ENCODE measurements at places on chromosomes 12 and 14. TPM values are rescaled to one million over a fixed set of nuclear protein-coding genes. Genes with fewer than 3 reads are reported as not detected.

DNA sequence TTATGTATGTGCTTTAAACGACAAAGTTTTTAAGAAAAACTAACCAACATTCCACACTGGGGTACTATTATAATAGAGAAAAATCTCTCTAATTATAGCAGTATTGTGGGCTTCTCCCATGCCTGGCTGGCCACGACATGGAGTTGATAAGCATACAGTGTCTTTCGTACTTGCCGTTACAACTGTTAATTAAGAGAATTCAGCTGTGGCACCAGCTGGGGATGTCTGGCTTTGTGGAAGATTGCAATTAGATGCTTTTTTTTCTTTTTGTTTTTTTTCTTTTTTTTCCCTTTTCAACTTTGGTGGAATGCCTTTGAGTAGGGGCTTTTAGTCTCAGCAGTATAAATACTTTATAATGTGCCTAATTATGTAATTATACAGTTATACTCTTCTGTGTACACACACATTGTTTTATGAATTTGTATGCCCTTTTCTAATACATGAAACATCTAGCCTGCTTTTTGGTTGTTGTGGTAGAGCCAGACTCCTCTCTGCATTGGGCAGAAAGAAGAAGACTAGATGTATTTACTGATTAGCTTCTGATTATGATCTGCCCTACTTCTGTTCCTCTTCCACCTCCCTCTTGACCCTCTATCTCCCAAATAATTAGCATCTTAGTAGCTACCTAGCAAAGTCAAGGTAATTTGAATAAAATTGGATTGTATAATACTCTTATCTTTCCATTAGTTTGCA lies 76.4 kb downstream of the SUSD6 start:
- DNase-seq, result no peak

GRCh38 chr12:107326237-107326636 lies 232.9 kb upstream of the CRY1 start:
- no peak for DNase-seq

DNA sequence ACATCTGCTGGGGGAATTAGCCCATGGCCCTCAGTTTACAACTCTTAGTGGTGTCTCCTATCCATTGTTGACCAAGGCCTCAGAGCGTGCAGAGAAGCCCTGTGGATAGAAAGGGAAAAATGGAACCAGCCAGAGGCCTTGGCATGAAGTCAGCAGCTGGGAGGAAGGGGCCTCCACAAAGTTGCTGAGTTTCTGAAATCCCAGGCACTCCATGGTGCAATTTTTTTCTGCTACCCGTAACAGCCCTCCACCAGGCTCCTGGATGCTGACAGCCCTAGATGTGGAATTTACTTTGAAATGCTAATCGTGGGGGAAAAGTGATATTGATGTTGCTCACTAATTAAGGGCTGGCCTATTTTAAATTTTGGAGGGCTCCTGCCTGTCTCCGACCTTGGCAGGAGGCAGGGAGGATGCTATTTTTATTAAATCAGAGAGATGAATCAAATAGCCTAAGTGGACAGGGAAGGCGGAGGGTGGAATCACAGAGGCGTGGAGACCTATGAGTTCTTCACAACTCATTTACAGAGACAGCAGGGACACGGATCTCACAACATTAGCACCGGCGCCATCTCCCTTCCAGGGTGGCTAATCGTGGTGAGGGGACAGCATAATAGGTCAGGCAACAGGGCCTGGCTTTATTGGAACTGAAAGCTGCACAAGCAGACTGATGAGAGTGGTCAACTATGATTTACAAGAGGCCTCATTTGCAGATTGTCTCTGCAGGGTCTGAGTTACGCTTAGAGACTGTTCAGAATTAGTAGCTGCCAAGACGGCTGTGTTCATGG lies 99.8 kb upstream of the WSCD2 start:
- DNase-seq, result no peak

DNA sequence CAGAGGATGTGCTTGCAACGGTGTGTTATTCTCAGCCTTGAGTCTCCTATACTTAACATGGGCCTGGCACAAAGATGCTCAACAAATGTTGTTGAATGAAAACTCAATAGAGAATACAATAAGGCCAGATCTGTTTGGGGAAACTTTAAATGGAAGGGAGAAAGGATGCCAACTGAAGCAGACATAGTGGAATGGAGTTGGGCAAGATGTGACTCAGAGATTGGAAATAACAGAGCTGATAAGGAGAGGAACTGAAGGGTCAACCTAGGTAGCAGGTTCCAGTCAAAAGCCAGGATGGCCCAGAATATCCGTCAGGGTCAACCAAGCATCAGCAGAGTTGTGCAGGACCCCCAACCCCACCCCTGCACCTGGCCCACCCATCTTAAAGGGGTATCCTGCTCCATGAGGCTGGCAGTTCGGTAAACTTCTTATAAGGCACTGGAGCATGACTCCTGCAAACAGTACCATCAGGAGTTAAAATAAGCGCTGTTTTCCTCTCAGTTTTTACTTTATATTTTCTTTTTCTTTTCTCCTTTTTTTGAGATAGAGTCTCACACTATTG lies 1.1 kb upstream of the BCDIN3D start:
- DNase-seq, result peak; percentile 66

DNA sequence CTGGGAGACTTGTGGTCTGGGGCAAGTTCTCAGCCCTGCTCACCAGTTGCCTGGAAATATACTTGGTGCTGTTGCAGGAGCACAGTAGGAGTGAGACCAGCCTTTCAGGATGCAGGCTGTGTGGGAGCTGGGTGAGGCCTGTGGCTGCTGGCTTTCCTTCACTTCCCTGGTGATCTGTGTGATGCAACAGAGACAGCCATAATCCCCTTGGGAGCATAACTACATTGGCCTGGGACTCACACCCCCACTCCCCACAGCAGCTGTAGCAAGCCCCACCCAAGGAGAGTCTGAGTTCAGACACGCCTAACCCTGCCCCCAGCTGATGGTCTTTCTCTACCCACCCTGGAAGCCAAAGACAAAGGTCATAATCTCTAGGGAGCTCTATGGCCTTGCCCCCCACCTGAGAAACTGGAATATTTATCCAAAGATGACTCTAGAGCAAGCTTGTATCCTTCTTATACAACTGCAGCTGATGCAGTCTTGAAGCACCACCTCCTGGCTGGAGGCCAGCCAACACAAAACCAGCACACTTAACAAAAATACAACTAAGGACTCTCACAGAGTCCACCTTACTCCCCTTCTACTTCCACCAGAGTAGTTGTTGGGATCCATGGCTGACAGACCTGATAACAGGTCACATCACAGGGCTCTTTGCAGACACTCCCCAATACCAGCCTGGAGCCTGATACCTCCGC lies 190.4 kb upstream of the CPNE8 start:
- DNase-seq, result no peak

- DNase-seq, result peak; percentile 69
Observed at GRCh38 chr12:88247241-88247643, 105.1 kb downstream of the TMTC3 start.

Gene SERPINA12
- total RNA-seq, result not detected

DNA sequence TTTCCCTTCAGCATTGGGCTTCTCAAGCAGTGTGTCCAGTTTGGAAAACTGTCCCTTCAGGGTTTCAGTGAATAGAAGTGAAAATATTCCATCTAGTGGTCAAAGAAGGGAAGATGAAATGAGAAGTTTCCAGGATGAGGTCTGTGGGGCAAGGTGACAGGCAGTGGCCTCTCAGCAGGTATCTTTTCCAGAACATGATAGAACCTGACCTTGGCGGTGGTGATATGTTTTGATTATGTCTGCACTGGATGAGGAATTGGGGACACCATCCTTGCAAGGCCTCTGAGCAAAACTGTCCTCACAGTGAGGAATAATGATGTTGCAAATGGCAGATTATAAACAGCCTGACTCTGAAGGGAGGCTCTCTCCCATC lies 4.7 kb downstream of the GPX2 start:
- DNase-seq, result no peak

- peak; percentile 90 for DNase-seq
Observed at GRCh38 chr12:11718768-11719253, 69.3 kb downstream of the ETV6 start.

Gene RHOJ
- total RNA-seq, result not detected

DNA sequence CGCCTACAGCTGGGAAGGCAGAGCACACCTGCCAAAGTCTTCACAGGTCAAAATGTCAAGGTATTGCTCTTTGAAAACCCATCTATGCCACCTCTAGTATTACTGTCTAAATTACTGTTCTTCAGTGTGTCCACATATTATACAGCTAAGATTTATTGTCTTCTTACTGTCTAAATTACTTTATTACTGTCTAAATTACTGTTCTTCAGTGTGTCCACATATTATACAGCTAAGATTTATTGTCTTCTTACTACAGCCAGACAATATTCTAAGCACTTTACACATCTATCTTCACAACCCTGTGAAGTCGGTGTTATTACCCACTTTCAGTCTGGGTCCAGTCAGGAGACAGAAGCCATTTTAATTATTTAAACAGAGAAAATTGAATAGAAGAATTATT lies 173.9 kb downstream of the MYRFL start:
- DNase-seq, result no peak

Gene POMT2
- total RNA-seq, result 5.8 TPM

Gene PPP4R3A
- 119 TPM for total RNA-seq

GRCh38 chr12:78403681-78404080 lies 460.9 kb upstream of the SYT1 start:
- no peak for DNase-seq

Gene ADCY4
- total RNA-seq, result 0.77 TPM

Gene DENND5B
- total RNA-seq, result 2.6 TPM

Measured in bronchial epithelial cell (primary cell).